CD4-positive, alpha-beta T cell treated with Interleukin-4 for 1 hour (primary cell): ENCODE measurements at places on chromosomes 4 and X.

DNA sequence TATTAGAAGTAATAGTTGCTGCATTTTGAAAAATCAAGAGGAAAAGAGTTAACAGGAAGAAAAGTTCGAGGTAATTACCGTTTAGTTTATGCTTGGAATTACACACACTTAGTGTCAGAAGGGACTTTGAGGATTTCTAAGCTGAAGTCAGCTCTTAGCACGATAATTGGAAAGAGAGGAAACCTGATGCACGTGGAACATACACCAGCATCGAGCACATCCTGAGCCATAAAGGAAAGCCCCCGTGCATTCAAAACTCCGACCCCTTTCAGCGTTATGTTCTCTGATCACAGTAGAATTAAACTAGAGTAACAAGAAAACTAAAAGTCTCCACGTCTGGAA, 400 bp upstream of the PAQR3 start:
- no peak for DNase-seq

GRCh38 chrX:41604766-41605543, 83.8 kb upstream of the GPR34 start:
- DNase-seq, result no peak

- no peak for DNase-seq
Observed at GRCh38 chr4:169236873-169237626, 33.7 kb downstream of the SH3RF1 start.

DNA sequence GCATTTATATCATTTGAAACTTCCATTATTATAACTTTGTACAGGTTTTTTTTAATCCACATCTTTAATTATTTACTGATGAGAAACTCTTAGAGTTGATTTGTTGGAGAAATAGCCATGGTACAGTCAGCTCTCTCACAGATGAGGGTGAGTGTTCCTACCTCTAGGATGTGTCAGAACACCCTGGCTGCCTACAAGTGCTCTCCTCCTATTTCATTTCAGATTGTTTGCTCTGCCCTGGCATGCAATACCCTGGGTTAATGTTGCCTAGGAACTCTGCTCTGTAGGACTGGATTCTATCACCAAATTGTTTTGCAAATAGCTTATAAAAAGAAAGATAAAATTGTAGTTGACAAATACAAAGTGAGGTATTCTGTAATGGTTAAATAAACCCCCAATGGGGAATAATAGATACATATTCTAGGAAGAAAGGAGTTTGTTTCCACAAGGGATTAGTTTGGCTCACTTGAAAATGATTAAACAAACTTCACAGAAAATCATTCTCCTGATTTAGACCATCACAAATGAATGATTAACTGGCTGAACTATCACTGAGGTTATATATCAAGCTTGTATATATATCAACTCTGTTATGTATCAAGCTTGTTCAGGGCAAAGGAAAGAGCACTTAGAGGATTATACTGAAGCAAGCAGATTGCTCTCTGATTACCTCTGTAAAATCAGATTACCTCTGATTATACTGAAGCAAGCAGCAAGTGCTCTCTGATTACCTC, 150.0 kb downstream of the PDE5A start:
- no peak for DNase-seq

DNA sequence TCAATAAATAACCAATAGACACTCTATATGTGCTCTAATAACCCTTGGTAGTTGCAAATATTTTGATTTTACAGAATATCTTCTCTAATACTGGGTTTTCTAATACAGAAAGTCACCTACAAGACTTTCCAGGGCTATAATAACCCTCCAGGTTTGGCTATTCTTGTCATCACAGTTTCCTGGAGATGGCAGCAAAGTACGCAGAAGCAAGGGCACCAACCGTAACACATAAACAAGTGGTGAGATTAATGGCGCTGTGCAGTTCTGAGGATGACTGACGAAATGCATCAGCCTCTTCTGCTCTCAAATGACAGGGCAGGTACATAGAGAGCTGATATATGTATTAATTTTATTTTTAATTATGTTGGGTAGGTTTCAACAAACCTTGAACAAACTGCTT, 122.4 kb downstream of the C4orf33 start:
- DNase-seq, result no peak

DNA sequence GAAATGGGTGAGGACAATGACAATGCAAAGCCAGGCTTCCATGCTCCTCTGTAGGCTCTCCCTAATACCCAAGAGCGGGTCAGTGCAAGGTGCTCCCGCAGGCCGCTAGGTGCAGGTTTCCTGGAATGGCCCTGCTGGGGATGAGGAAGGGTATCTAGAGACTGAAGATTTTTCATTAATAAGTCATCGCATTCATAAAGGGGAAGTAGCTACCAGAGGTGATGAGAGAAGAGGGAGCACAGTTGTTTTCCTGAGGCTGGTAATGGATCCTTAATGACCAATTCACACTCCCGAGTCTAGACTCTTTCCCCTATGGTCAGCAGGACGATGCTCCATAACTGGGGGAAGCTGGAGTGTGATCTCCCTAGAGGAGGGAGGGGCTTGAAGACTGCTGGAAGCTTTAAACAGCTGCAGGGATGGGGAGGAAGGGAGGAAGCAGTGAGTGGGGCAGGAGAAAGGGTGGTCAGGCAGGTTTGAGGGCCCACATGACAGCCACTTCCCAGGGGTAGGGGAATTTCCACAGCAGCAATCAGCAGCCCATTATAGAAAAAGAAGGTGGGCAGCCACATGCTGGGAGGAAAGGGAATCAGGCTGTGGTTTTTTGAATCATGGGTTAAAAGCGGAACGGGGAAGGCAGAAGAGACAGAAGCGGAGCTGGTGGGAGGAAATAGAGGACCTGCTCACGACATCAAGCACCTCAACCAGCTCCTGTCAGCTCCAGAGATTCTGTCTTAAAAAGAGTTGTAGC, 10.2 kb upstream of the ATP6AP2 start:
- peak; percentile 14 for DNase-seq

DNA sequence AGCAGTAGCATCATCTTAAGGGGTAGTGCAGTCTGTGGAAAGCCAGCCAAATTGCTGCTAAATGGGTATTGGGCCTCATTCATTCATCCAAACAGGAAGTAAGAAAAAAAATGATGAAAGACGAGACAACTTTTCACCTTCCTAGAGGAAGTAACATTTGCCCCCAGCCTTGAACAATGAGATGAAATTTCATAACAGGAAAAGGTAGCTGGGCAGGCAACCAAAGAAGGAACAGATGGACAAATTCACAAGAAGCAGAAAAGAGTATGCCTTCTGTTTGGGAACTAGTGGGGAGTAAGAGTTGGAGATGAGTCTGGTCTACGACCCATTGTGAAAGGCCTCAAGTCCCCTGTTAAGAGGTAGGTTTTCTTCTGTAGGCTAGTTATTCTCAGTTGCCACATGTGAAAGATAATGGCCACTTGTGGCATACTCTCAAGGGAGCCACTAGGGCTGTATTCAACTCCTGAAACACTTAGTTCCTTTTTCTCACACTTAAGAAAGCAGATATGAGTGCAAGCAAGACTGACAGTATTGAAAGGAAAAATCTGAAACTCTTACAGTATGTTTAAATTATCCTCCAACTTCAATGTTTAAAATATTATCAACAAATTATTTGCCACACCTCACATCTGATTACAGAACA, 190.4 kb downstream of the AR start:
- DNase-seq, result no peak

GRCh38 chrX:56564921-56565840, 1.8 kb downstream of the UBQLN2 start:
- no peak for DNase-seq

DNA sequence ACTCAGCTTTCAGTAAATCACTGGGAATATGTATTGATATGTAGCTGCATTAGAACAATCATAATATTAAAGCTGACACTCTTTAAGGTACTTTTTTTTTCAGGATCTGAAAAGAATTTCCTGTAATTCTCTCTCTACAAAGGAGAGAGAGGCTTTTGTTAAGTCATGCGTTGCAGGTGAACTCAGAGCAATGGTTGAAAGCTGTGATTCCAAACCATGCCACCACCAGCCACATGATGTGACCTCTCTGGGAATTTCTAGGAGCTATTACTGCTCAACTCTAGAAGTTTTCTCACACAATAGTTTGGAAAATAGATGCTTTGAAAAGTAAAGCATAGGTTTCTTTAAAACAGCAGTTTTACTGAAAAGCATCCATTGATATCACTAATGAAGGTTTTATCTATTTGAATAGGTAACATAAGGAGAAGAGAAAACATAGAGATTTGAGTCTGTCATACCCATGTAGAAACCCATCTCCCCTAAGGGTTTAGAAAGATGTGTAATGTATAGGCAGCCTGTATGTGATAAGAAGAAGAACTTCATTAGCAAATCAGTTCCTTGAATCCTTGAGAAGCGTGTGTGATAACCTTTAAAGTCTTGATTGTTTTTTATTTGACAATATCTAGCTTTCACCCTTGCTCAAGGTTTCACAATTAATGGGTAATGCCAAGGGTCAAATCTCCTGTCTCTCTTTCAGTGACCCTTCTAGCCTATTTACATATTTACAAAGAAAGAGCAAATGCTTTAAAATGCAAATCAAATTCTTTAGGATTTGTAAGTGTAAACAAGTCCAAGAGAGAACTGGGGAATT, 161.0 kb upstream of the ANKRD50 start:
- no peak for DNase-seq

DNA sequence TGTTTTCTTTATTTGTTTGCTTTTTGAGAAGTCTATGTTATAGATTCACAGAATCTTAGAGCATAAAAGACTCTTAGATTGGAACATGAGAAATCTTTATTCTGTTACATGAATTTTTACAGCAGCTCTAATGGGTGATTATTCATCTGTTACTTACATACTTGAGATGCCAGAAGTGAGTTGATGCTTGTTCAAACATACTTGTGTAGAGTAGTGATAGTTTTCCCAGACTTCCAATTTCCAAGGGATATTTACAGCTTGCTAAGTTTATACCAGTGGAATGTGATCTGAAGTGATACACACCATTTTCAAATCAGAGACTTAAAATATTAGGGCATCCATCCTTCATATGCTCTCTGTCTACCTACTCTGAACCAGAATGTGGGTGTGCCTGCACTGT, 252.9 kb upstream of the SMIM31 start:
- DNase-seq, result no peak

GRCh38 chrX:6954836-6955235, 192.7 kb upstream of the STS start:
- DNase-seq, result no peak
